ENCODE measurements at places on chromosomes 3 and 15.

DNA sequence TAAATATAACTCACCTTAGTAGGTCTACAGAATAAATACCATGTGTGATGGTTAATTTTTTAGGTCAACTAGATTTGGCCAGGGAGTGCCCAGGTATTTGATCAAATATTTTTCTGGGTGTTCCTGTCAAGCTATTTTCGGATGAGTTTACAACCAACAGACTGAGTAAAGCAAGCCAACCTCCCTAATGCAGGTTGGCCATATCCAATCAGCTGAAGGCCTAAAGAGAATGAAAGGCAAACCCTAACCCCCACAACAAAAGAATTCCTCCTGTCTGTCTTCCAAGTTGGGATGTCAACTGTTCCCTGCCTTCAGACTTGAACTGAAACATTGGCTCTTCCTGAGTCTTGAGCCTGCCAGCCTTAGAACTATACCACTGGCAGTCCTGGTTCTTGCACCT lies 28.6 kb downstream of the TASOR start:
- no peak for DNase-seq

- no peak for DNase-seq
These were observed 733.5 kb downstream of the NTRK3 start for GRCh38 chr15:87522997-87523396.

DNA sequence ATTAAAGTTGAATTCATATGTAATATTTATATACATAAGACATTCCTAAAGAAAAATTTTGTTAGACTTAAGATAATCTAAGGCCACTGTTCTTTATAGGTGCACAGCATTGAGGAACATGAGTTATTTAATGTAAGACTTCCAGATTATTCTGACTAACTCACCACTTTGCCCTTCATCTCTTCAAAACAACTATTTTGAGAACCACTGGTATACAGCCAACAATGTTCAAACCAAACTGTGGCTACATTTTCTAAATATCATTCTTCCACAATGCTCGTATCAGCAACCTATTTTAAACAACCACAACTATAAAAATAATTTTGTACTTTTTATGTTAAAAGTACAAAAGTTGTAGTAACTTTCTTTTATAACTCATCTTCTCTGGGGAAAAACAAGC lies 199.8 kb upstream of the ALCAM start:
- no peak for DNase-seq

- DNase-seq: no peak
These were observed 62.0 kb downstream of the P3H2 start for GRCh38 chr3:190058521-190059241.

DNA sequence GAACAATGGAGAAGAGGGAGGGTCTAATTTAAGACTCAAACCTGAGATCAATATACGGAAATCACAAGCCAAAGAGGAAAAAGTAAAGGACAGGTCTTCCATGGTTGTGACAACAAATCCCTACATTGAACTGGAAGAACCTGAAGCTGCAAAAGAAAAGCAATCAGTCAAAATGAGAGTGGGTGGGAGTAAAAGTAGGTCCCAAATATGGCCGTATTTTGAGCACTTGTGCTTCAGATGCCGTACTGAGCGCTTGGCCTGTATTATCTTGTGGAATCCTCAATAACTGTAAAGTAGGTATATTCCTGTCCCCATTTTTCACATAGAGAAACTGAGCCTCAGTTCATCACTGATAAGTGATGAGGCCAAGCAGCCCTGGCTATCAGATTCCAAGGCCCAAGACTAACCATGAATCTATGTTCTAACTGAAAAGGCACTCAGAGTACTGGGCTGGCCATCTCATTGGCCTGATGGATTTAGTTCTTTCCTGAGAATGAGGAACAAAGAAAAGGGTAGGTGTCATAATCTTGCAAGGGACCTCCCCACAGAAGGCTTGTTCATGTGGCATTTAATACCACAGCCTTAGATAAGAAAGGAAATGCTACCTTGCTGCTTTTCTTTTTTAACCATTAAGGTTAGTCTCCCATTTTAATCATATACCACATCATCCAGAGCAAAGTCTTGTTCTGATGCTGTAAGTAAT lies 52.5 kb downstream of the LRRN1 start:
- DNase-seq: no peak

GRCh38 chr15:101185770-101186169 lies 66.1 kb downstream of the CHSY1 start:
- DNase-seq: no peak

DNA sequence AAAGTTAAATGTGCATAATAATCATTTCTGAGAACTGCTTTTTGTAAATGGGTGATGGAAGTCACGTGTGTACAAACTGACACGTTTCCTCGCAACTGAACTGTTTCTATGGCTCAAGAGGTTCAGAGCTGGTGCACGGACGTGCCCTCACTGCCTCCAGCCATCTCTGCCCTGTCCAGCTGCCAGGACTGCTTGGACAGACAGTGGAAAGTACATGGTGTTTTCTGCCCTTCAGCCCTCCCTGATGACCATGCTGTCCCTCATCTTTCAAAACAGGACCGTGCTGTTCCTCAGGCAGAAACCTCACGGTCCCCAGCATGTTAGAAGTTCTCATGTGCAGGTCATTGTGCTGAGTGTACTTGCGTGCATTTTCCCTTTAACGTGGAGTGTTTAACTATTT lies 38.7 kb downstream of the GJD2 start:
- DNase-seq: no peak

- no peak for DNase-seq
These were observed 19.1 kb upstream of the EPB42 start for GRCh38 chr15:43239732-43240491.

DNA sequence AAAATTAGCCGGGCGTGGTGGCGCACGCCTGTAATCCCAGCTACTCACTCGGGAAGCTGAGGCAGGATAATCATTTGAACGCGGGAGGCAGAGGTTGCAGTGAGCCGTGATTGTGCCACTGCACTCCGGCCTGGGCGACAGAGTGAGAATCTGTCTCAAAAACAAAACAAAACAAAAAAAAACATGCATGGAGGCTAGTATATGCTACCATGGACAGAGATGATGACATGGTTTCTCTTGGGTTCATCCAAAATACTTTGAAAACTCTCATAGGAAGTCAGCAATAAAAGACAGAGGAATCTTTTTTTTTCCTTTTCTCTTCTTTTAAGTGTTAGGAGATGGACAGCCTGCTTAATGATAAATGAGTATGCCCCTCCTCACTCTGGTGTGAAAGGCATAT lies 137.7 kb upstream of the MB21D2 start:
- DNase-seq: no peak

DNA sequence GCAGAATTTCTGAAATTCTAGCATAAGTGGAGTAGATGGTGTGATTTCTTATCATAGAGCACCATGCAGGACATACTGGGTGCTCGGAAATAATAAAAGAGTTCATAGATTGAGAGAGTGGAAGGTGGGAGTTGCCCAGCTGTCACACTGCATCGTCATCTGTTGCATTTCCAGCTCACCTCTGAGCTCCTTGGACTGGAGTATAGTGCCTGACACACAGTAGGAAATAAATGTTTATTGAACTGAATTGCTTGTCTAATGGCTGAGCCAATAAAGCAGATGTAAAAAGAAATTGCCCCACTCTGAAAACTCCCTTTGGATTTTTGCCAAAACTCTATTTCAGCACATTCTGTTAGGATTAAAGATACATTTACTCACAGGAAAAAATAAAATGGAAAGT lies 108.9 kb upstream of the UBE2E1 start:
- no peak for DNase-seq

- DNase-seq: no peak
These were observed 374.3 kb downstream of the TIGIT start for GRCh38 chr3:114668099-114668498.

DNA sequence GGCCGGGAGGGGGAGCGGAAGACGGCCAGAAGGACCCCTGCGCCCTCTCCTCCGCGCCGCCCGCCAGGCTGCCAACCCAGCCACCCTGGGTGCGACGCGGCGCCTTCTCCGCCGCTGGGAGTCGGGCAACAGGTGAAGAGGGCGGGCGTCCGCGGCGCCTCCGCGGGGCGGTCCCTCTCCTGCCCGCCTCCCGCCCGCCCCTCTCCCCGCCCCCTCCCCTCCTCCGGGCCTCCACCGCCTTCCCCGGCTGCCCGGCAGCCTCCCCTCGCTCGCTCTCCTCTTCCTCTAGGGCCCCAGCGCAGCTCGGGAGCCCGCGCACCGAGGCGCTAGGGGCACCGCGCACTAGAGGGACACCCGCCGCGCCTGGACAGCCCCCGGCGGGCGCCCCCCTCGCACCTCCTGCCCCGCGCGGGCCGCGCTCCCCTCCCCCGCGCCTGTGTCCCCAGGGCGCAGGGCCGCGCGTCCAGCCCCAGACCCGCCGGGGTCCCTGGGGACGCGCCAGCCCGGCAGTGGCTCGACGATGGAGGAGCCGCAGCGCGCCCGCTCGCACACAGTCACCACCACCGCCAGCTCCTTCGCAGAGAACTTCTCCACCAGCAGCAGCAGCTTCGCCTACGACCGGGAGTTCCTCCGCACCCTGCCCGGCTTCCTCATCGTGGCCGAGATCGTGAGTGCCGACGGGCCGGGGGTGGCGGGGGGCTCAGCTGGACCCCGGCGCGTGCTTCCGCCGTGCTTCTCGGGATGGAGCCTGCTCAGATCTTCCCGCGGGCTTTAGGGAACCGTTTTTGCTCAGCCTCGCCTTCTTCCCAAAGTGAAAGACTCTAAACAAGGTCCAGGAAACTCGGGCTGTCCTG lies at the start of gene CMTM8:
TSS of gene CMTM8 (plus strand) at position 228 of the 854 bp plus-strand sequence. CDS start at position 521, 293 bp downstream.
- peak; percentile 79 for DNase-seq

- DNase-seq: no peak
These were observed 59.4 kb downstream of the CALML4 start for GRCh38 chr15:68145706-68146105.

- no peak for DNase-seq
These were observed 220.6 kb upstream of the SGO1 start for GRCh38 chr3:20406611-20407011.

DNA sequence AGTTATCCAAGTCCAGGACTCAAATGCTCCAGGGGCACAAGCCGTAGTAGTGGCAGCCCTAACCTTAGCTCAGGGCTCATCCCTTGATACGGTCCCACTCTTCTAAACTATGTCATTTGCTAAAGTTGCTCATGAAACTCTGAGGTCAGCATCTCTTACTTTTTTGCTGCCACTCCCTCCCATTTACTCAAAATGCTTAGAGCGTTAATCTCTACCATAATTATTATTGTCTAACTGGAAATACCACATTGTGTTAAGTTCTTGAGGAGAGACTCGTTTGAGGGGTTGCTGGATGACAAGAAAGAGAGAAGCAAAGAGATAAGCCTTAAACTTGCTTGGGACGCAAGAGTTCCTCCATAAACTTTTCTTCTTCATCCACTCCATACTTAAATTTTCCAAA lies 26.9 kb upstream of the TMOD3 start:
- DNase-seq: no peak

GRCh38 chr3:129357616-129358015 lies 70.8 kb downstream of the EFCAB12 start:
- no peak for DNase-seq

GRCh38 chr3:346186-346585 lies 149.6 kb downstream of the CHL1 start:
- DNase-seq: peak; percentile 12

DNA sequence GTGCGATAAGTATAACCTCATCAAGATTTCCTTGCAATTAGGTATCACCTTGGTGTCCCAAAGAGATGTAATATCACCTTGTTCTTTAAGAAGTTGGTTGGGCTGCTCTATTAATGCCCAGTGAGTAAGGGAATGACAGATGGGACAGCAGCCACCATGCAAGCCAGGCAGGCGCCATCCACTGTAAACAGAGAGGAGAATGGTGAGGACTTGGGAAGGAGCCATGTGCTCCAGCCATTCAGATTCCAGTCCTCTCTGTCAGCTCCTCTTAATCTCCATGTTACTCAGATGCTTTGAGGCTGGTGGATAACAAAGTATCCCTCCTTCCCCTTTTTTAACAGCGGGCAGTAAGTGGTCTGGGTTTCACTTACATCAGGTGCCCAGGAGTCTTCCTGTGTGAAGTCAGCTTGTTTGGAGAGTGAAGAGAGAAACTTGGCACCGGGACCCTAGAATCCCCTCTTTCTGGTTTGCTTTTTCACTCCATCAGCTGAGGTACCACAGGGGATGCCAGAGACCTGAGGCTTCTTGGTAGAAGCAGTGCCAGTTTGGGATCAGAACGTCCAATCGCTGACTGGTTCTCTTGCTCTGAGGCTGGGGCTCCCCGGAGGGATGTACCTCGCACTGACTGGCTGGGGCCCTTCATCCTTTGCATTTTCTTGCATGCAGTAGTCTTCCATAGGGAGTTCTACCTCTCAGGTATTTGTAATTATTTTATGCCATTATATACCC lies 29.5 kb downstream of the SLCO3A1 start:
- DNase-seq: no peak

- no peak for DNase-seq
These were observed 33.5 kb downstream of the CCDC13 start for GRCh38 chr3:42739401-42740158.

DNA sequence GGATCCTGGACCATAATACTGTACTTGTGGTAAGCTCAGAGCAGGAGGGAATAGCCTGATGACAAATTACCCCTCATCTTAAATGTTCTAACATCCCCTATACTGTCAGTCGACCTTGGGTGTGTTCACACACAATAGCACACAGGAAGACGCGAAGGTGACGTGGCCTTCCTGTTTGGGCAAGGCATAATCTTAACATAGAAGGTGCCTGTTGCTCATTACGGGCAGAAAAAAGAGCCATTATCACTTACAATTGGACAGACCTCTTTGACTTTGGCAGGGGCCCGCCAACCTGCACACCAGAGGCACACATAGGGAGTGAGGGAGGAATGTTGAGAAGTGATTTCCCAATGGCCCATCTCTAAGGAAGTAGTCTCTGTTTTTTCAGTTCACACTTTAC lies 144.2 kb downstream of the ANO10 start:
- no peak for DNase-seq

- DNase-seq: no peak
These were observed 225.2 kb downstream of the ADAMTS17 start for GRCh38 chr15:100116416-100117190.

- DNase-seq: no peak
These were observed 123.5 kb downstream of the DLG1 start for GRCh38 chr3:197174927-197175326.

DNA sequence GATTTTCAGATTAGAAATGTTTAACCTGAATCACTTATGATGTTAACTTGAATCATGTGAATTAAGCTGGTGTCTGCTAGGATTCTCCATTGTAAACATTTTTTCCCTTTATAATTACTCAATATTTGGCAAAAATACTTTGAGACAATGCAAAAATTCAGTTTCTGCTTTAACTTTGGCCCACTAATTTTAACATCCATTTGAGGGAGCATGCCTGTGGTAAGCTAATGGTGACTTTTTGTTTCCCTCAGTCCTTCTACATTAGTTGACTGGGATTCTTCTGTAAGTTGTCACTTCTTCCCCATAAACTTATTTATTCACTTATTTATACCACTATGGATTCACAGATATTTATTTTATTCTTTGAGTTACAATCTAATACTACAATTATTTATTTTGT lies 59.3 kb downstream of the PIK3R4 start:
- no peak for DNase-seq

- DNase-seq: peak; percentile 93
These were observed at the start of gene TTLL13 for GRCh38 chr15:90249203-90249863. TSS of gene TTLL13 (plus strand) at chr15:90249556. CDS start at chr15:90250631, 1,075 bp downstream.

DNA sequence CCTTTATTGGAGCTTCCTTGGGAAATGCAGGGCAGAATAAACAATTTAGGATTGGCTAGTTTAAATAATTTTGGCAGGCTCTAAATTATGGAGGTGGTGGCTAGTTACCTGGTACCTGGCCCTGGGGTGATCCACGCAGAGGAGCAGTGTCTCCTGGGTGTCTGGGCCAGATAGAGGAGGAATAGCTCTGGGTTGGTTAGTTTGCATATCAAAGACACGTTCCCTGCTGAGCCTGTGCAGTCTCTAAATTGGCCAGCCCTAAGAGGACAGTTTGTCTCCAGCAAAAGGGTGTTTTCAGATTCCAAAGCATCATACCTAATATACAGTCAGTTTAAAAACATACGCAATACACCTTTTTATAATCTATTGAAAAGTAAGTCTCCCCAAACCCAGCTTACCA lies 333.3 kb upstream of the TPM1 start:
- no peak for DNase-seq
